ENCODE measurements at places on chromosomes 3 and 15.

DNA sequence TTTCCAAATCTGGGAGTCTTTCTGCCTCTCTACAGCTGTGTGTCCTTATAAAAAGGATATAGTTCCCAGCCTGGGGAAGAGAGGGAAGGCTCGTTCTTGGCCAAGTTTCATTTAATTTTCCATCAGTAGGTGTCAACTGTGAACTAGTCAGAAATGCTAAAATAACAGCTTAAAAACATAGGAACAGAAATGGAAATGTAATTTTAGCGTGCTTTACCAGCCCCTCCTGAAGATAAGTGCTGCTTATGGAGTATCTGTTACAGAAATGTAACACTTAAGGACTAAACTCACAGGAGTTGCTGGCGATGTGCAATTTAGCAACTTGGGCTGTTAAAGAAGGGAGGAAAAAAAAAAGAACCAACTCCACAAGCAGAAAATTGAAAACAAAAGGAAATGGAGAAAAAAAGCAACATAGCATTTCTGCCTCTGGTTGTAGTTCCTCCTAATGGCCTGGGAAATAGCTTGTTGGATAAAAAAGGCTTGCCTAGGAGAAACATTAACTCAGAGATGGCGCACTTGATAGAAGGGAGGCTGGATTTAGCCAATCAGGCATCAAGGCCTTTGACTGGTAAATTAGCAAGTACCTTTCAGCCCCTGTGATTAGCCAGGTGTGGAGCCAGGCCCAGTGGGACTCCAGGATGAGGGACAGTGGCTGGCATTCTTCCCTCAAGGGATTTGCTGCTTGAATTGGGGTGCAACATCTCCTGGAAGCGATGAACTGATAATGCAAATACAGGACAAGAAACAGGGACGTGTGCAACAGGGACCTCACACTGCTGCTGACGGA, 84.3 kb downstream of the RPLP1 start:
- DNase-seq = no peak

- DNase-seq = no peak
Measured at GRCh38 chr3:123623346-123623880, 38.6 kb upstream of the HACD2 start.

- no peak for DNase-seq
Measured at GRCh38 chr3:181683563-181683962, 28.2 kb upstream of the SOX2 start.

DNA sequence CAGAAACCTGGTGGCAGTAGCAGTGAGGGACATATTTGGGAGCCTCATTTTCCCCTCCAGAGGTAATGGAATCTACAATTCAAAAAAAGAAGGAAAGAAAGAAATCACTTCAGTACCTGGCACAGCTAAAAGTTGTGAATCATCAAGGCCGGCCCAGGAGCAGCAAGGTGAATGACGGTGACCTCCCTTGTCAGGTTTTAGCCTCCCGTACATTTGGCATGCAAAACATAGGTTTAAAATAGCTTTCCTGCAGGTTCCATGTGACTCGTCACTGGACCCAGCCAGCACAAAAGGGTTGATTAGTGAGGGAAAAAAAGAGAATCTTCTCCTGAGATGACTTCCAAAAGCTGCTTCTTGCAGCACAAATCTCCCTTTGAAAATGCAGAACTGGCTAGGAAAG, 394.2 kb downstream of the LSAMP start:
- no peak for DNase-seq

DNA sequence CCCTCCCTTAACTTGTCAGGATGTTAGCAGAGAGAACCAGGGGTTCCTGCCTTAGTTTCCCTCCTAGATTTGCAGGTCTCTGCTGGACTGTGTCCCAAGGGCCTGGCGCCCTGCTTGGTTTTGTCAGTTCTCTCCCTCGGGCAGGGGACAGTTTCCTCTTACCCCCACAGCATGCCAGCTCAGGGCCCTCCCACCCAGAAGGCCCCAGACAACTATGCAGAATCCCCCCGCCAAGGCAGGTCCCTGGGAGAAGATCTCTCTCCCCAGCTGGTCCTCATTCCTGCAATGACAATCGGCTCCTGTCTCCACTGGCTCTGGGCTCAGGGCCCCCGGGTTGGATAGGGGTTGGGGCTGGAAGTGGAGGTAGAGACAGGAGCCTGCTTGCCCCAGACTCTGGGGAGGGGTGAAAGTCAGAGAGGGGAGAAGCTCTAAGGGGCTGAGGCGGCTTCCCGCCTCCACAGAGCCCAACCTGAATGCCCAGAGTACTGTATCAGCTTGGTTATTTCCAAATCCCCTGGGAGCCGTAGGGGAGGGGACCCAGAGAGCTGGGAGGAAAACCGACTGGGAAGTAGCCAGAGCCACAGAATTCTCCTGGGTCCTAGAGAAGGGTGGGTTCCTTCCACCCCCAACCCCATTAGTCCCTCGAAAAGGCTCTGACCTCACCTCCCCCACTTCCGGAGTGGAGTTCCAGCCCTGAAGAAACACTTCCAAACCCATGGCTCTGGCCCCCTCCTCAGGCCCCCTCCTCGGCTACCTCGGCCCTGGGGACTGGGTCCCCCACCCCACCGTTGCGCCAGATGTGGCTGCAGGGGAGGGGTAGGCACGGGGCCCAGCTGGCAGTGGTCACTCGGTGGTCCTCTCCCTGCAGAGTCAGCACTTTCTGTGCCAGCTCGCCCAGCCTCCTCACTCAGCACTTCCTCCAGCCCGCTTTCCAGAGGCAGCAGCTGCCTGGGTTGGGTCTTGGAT, 3.8 kb upstream of the LOXL1 start:
- DNase-seq = no peak

- no peak for DNase-seq
Measured at GRCh38 chr15:26355472-26356074, 417.3 kb downstream of the GABRB3 start.

DNA sequence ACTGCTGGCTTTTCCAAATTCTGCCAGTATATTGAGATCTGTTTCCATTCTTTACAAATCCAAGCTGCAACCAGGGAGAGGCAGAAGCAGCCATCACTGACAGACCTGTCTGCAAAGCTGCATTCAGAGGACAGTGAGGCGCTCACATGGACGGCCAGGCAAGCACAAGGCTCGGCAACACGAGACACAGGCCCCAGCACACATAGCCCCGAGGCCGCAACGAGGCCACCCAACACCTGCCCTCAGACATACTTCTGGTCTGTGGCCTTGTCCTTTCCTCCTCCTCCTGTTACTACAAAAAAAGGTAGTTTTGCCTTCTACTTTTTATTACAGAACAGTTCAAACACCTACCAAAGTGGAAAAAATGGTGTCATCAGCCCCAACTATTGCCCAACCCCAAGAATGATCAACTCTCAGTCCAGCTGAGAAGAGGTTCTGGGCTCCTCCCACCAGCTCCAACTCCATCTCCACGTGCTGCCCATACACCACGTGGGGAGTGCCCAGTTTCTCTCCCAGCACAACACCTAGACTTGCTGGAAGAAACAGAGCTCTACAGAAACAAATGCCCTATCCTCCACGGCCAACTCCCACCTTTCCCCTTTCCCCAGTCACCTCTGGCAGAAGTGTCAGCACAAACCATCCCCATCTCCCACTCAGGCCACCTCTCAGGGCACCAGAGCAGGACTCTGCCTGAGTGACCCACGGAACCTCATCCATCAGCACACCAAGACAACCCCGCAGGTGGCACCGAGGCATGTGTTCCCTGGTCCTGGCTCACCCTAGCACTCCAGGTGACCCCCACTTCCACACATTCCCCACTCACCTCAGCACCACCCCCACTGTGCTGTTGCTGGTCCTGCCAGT, 7.4 kb downstream of the ZXDC start:
- no peak for DNase-seq

GRCh38 chr3:96007650-96008195, 806.7 kb upstream of the EPHA6 start:
- DNase-seq = no peak

DNA sequence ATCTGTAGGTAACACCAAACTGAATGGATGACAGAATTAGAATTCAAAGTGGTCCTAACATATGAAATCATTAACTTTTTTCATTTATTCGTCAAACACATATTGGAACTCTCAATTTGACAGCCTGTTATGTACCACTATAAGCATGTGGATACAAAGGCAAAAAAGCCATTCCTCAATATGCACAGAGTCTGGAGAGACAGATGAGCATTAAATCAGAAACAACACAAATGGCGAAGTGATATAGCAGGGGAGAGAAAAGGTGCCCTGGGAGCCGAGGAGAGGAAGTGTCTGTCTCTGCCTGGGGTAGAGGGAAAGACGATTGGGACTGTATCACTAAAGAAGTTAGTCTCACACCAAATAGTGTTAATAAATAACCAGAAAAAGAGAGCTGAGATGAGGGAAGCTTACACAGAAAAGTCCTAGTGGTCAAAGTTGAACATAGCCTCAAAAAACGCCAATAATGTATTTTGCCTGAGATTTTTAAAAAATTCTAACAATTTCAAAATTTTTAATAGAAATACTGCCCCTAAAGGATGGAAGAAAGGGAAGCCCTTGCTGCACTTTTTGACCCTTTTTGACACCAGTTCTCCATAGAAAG, 417.5 kb downstream of the TUSC7 start:
- DNase-seq = no peak

DNA sequence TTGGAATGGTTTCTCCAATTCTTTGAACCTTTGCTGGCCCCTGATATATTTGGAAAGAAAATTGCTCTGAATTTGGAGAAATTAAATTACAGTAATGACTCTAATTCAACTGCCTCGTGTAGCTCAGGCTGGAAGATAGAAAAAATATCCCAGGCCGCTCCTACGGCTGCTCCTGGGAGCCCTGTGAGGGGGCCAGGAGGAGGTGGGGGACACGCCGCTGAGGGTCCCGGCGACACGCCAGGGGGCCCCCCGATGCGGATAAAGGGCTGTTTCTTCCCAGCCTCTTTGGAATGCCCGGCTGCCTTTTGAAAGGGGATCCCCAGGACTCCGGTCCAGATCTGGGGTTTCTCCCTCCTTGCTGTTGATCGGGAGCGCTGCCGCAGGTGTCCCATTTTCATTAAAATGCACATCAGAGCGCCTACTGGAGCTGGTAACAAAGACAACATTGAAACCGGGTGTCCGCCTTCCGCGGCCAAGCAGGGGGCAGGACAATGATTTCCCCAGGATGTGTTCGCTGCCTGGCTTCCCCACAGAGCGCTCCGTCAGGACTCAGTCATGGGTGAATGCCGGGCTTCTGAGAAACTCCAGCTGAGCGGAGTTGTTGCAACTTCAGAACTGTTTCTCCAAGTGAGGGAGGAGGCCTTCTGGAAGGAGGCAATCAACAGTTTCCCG, 200.1 kb upstream of the KBTBD8 start:
- no peak for DNase-seq

DNA sequence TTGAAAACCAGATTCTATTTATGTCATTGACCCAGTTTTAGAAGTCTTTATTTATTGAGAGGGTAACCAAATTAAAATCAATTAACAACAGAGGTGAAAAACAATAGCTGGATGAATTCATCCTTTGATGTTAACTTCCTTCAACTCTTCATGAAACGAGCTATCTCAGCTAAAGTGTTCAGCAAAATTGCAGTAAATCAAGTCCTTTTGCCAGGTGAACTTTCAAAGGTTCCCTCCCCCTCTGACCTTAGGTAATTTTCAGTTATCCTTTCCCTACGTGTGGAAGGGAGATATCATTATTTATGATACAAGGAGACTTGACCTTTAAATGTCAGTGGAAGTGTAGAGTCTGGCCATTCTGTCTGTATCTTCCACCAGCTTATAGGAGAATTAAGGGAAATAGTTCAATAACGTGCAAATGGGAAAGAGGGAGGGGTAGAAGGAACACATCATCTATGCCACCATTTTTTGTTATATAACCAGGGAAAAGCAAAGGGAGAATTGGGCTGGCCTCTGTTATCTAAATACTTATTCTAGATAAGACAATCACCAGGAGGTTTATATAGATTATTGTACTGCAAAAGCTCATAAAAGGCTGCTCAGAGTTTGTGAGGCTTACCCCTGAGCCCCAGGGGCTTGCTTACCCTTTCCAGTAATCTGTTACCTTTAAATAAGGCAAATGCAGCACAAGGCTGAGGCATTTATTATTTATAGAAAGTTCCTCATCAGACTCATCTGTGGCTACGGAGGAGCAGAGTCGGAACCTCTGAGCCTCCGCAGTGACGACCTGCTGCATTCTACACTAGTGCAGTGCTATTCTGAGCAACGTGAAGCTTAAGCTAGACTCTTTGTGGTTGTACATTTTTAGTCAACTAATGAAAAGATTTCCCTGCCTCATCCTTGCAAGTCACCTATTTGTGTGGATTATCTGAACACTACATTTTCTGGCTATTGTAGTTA, 97.7 kb upstream of the ZBED2 start:
- DNase-seq = no peak

- DNase-seq = no peak
Measured at GRCh38 chr3:108495717-108496116, 14.7 kb downstream of the MYH15 start.

DNA sequence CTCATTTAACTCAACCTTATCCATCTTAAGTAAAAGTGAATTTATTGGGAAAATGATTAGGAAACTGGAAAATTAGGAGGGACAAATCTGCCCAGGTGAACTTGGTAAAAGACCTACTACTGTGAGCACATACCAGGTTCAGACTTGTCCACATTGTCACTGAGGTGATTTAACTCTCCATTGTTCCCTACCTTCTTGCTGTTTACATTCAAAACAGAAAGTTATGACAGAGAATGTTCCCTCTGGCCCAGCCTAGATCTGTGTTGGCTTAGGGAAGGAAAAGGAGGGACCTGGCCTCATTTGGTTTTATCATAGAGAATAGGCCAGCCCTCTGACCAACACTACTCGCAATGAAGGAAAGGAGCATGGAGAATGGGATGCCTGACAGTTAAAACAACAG, 117.6 kb downstream of the SATB1 start:
- no peak for DNase-seq

DNA sequence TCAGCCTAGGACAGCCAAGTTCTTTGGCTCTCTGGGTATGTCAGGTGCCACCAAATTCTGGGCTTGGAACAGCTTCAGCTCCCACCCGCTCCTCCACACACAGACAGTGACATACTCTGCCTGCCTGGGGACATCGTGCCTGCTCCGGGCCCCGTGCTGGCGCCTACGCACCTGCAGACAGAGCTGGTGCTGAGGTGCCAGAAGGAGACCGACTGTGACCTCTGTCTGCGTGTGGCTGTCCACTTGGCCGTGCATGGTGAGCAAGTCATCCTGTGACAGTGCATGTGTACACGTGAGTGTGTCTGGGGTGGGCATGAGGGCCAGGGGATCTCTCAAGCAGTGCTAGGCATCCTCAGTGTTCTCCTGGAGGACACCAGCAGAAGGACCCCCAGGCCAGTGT, 922 bp downstream of the IL17RC start:
- DNase-seq = no peak

Data from SK-N-MC (cell line).